Activated CD8-positive, alpha-beta memory T cell treated with anti-CD3 and anti-CD28 coated beads, Interleukin-2, amount 50 U/mL, for 48 hours (primary cell): ENCODE measurements at places on chromosomes 6 and 20.
A peak's percentile ranks its signal among the peaks of the same experiment; 100 is the strongest.

- DNase-seq: peak; percentile 76
These were observed 1.4 kb upstream of the HIVEP1 start for GRCh38 chr6:12010635-12011275.

DNA sequence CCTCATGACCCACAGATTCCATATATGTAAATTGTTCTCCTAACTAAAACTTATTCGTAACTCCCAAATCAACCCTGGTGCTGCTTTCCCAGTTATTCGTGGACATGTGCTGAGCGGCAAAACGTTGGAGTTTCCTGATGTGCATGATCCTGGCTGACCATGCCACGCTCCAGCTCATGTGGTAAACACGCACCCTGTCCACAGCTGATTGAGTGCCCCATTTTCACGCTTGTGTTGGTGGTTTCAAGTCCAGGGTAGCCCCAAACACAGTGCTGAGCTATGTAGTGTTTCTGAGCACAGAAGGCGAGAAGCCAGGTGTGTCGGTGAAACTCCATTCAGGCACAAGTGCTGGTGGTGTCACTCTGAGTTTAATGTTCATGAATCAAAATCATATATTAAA, 19.1 kb upstream of the FOXC1 start:
- peak; percentile 7 for DNase-seq

DNA sequence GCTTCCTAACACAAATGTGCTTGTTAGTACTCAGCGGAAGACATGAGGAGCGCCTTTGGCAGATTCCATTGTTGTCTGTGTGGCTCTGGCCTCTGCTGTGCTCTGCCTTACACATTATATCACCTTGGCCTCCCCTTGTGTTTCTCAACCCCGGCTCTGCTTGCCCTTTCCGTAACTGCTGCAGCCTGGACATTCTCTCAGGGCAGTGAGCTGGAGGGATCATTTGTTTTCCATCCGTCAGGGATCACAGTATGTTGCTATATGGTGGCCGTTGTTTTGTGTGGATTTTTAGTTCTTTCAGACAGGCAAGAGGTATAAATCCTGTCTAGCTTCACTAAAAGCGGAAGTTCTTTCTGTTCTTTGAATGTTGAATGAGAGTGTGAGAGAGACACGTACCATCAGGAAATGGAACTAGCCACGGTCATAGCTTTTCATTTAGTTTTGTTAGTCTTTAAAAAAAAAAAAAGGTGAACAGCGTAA, 175.1 kb downstream of the JARID2 start:
- no peak for DNase-seq

GRCh38 chr6:2155206-2155605, 90.2 kb downstream of the GMDS start:
- DNase-seq: no peak

- no peak for DNase-seq
These were observed 303.6 kb downstream of the TFAP2C start for GRCh38 chr20:56932575-56933330.

- no peak for DNase-seq
These were observed 72.4 kb upstream of the SYNJ2 start for GRCh38 chr6:157909282-157909664.

- DNase-seq: no peak
These were observed 111.1 kb downstream of the TBC1D32 start for GRCh38 chr6:121223212-121223611.

DNA sequence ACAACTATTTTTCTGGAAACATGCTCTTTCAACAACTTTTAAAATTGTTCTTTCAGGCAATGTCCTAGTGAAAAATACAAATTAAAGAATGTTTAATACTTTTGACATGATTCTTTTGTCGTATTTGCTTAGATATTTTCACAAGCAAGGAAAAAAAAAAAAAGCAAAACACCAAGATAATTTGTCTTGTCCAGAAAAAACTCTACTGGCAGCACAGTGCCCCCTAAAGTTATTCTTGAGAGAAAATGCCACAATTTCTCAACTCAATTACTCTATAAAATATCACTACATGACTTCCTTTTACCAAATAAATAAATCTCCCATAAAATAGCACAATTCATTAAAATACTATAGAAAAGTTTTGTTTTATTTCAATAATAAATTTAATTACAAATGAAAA, 652.5 kb upstream of the EPHA7 start:
- DNase-seq: no peak

GRCh38 chr6:6368040-6368683, 47.7 kb upstream of the F13A1 start:
- no peak for DNase-seq

- no peak for DNase-seq
These were observed 27.1 kb downstream of the KCNK5 start for GRCh38 chr6:39202166-39202565.

DNA sequence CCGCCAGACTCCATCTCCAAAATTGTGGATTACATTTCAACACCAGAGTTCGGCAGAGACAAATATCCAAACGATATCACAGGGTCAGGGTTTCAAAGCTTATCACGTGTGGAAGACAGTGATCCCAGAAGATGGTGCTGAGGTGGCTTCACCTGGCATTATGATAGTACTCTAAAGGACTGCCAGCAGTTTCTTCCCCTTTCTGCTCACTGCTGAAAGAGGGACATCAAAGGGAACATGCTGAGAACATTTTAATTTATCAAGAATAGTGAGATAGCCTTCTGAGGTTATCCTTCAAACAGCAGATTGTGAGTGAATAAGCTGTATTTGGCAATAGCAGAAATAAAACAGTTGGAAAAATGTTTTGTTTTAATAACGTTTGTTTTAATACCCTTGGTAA, 79.7 kb downstream of the FIG4 start:
- DNase-seq: no peak

- DNase-seq: no peak
These were observed 228.4 kb downstream of the LAMA2 start for GRCh38 chr6:129111346-129111745.

GRCh38 chr6:13579911-13580310, 5.5 kb downstream of the SIRT5 start:
- DNase-seq: no peak

GRCh38 chr6:16684195-16684689, 77.0 kb downstream of the ATXN1 start:
- no peak for DNase-seq

DNA sequence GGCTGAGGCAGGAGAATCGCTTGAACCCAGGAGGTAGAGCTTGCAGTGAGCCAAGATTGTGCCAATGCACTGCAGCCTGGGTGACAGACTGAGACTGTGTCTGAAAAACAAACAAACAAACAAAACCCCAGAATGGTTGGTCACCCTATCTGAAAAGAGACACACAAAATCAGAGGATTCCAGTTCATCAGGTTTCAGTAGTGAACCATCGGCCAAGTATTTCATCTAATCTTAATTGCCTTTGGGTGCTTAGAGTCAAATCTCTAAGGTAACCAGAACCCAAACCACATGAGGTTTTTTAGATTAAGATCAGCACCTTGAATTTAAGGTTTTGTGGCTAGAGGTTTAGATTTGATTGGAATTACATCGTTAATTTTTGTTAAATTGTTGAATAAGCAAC, 8.3 kb upstream of the ZBTB2 start:
- DNase-seq: no peak

DNA sequence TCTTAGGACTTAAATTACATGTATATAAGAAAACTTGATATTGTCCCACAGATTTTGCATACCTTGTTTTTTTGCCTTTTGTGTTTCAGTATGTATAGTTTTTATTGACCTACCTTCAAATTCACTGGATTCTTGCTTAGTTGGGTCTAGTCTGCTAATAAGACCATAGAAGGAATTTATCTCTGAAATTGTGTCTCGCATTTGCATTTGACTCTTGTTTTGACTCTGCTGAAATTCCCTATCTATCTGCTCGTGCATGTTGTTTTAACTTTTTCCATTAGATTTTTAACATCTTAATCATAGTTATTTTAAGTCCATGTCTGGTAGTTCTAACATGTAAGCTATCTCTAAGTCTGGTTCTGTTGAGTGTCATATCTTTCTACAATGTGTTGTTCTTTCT, 163.9 kb downstream of the SCP2D1 start:
- DNase-seq: no peak

DNA sequence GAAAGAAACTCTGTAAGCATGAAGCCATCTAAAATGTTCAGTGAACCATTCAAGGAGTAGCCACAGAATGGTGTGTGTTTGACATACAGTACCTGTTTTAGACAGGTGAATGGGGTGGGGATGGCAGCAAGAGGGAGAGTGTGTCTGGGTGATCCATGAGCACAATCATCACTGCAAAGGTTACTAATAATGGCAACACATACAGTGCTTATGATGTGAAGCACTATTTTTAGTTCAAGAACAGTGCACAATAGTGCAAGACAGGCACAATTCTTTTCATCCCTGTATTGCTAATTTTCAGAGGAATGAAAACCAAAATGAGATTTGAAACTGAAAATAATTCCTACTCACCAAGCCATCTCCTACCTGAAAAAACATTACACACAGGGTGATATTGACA, 14.1 kb downstream of the BEND3 start:
- DNase-seq: no peak

GRCh38 chr20:20443504-20443903, 75.6 kb downstream of the INSM1 start:
- DNase-seq: no peak

DNA sequence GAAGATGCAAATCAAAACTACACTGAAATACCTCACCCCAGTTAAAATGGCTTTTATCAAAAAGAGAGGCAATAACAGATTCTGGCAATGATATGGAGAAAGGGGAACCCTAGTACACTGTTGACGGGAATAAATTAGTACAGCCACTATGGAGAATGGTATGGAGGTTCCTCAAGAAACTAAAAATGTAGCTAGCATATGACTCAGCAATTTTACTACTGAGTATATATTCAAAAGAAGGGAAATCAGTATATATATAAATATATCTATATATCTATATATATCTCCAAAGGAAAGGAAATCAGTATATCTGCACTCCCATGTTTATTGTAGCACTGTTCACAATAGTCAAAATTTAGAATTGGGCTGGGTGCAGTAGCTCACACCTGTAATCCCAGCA, 113.9 kb downstream of the KLHL32 start:
- no peak for DNase-seq

DNA sequence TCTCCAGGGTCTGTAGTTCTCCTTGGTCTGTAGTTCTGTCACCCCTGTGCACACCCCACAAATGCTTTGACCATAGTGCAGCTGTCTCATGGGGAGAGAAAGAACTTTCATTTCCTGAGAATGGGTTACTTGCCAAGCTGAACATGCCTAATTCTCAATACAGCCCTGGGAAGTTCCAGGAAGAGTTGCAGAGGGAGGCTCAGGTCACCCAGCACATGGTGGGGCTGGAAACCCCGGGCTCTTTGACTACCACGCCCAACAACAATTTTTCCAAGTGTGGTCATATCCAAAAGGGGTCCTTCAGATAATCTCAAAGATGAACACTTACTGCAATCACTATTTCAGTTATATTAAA, 2.2 kb upstream of the PTPRA start:
- DNase-seq: no peak

- peak; percentile 63 for DNase-seq
These were observed 43.1 kb downstream of the POPDC3 start for GRCh38 chr6:105136431-105137350.

GRCh38 chr6:169200893-169201514, 52.6 kb downstream of the THBS2 start:
- DNase-seq: no peak

DNA sequence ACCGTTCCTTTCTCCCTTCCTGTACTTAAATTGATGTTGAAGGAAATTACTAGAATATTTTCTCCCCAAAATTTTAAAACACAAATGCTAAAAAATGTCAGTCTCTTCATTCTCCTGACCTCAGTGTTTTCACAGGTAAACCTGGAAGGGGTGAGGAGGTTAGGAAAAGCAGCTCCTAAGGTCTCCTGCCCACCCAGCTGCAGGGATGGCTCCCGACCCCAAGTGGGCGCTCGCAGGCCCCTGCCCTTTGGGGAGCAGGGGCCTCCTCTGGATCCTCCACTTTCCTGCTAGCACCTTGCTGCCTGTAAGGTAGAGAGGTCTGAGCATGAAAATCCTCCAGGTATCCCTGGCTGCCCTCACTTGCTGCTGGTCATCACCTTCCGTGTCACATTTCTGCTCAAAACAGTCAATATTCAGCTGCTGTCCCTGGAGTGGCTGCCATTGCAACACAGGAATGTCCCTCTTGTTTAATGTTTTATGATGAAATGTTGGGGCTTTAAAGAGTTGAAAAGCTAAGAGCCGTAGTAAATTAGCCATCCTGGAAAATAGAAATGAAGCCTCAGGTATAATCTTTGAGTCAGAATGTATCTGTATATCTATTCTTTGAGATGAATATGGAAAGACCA, 10.9 kb upstream of the HSP90AB1 start:
- DNase-seq: no peak

- DNase-seq: peak; percentile 66
These were observed 1.1 kb downstream of the RNASET2 start for GRCh38 chr6:166955121-166955864.

- DNase-seq: no peak
These were observed 30.0 kb upstream of the AKIRIN2 start for GRCh38 chr6:87731818-87732661.

DNA sequence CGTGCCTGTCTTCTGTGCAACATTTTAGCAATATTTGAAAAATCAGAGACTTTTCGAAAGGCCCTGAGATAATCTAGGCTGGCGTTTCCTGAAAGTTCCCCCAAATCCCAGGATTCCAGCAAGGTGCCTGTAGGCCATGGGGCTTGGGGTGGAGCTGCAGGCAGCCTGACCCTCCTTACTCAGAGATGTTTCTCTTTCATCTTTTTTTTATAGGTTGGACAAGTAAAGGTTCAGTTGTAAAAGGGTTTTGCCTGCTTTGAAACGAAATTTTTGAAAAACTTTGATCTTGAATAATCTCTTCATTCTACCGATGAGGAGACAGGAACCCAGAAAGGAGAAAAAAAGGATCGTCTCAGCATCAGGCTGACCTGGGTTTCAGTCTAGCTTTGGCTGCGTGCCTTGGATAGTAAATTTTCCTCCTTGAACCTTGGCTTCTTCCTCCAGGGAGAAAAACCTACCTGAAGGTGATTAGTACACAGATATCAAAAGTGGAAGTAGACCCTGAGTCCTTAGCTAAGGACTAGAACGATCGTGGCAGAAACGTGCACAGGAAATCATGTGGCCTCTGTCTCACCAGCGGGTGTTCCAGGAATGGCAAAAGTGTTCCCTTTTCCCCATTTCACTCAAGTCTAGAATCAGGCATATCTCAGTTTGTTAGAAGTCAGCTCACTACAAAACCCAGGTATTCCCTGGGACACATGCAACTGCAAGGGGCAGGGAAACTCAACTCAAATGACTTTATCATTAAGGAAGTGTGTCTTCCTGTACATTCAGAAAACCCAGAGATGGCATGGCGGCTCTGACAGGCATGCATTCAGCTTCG, 128.2 kb upstream of the PTPN1 start:
- no peak for DNase-seq

GRCh38 chr6:160284575-160284974, 26.0 kb upstream of the SLC22A2 start:
- DNase-seq: no peak

DNA sequence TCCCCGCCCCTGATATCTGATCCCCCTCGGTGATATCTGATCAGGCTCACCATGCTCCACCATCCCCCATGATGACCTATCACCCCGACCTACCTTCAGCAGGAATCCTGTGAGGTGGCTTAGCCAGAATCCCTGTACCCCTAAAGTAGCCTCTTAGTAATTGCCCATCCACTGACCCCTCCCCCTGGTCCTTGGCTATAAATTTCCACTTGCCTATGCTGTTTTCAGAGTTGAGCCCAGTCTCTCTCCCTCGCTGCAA, 177.5 kb upstream of the GGTLC1 start:
- DNase-seq: no peak
